ENCODE measurements at places on chromosomes 2 and 18.

DNA sequence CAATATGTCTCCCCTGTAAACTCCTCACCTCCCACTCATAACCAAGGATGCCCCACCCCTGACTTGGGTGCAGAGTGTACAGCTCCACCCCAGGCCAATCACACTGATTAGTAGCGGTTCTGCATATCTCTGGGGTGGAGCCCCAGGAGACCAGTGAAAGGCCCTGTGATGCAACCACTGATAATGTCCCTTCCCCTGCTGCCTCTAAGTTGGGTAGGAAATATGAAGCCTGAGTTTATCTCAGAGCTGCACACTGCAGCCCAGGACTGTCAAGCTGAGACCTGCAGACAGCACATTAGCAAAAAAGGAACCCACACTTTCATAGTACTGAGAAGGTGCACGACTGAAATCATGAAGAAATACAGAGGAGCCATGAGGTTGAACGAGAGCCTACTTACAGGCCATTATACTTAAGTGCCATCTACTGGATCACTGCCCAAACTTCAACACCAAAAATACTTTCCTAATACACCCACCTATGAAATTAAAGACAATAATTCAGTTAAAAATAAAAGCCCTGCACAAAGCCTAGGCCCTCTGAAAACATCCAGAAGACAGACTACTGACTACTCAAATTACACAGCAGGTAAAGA lies 455.4 kb upstream of the LRRTM4 start:
- DNase-seq: no peak

DNA sequence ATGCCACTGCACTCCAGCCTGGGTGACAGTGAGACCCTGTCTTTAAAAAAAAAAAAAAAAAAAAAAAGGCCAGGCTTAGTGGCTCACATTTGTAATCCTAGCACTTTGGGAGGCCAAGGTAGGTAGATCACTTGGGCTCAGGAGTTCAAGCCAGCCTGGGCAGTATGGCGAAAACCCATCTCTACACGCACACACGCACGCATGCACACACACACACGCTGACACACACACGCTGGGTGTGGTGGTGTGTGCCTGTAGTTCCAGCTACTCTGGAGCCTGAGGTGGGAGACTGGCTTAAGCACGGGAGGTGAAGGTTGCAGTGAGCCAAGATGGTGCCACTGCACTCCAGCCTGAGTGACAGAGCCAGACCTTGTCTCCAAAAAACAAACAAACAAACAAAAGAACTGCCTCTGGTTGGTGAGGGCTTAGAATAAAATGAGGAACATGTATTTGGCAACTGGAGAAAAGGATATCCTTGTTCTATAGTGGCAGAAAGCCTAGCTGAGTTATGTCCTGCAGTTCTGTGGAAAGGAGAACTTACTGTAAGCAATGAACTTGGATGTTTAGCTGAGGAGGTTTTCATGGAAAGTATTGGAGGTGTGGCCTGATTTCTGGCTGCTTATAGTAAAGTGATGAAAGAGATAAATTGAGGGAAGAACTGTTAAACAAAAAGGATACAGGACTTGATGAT lies 34.0 kb downstream of the HAT1 start:
- DNase-seq: peak; percentile 8

GRCh38 chr2:217905395-217905794 lies 97.4 kb downstream of the TNS1 start:
- no peak for DNase-seq

GRCh38 chr2:220703279-220703678 lies 868.8 kb downstream of the EPHA4 start:
- no peak for DNase-seq

GRCh38 chr2:166643980-166644379 lies 149.9 kb upstream of the SCN7A start:
- no peak for DNase-seq

DNA sequence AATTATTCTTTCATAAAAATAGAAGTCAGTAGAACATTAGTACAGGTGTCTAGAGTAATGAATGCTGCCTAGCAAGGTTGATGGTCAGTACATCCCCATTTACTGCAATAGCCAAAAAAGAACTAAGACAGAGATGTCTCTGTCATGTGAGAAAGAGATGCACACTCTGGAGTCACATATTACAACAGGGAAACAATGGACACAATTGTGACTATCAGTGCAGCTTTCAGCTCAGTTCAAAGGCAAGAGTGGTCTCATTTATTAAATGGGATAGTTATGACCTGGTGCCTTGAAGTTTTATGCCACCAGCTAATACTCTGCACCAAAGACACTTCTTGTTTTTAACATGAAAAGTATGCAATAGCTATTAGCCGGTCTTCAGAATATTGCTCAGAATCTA lies 194.9 kb upstream of the CHAC2 start:
- DNase-seq: no peak

- no peak for DNase-seq
Observed at GRCh38 chr2:63866009-63866709, 24.5 kb downstream of the UGP2 start.

DNA sequence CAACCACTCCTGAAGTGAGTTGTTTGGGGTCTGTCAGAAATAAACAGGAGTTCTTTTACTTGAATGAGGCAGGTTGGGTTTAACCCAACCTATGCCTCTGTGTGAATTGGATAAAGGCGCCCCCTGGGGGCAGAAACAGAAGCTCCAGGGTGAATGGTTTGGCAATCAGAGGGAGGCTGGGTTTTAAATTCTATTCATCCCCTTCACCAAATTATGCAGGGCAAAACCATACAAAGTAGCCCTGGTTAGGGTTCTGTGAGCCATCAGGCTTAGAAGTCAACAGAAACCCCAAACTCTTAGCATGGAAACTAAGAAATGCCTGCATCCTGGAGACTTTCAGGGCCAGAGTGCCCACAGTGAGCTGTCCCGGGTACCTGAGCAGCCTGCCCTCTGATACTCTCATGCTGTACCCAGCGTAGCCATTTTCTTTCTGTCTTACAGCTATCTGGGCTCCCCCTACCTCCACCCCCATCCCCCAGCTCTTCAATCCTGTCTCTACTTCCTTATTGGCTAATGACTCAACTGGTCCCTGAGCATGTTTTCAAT lies 241.5 kb downstream of the ICOS start:
- DNase-seq: peak; percentile 12

DNA sequence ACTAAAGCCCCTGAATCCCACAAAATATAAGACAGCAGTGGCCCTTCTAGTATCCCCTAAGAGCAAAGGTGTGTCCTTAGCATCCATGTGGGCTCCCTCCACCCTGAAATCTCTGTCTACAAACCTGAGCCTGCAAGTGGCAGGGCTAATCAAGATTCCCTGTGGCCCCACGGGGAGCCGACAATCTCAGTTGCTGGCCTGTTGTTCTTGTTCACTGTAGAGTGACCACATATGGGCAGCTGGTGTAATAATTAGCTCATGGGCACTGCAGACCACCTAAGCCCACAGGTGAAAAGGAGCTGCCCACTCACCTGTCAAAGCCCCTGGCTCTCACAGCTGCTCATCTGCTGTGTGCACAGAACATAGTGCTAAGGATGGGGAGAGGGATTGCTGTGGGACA lies 102.3 kb downstream of the MRO start:
- no peak for DNase-seq

Measured in foreskin fibroblast (primary cell).